Tongue (tissue), 3 donors: ENCODE measurements at places on chromosomes 11 and 22.
A peak's percentile ranks its signal among the peaks of the same experiment; 100 is the strongest.

DNA sequence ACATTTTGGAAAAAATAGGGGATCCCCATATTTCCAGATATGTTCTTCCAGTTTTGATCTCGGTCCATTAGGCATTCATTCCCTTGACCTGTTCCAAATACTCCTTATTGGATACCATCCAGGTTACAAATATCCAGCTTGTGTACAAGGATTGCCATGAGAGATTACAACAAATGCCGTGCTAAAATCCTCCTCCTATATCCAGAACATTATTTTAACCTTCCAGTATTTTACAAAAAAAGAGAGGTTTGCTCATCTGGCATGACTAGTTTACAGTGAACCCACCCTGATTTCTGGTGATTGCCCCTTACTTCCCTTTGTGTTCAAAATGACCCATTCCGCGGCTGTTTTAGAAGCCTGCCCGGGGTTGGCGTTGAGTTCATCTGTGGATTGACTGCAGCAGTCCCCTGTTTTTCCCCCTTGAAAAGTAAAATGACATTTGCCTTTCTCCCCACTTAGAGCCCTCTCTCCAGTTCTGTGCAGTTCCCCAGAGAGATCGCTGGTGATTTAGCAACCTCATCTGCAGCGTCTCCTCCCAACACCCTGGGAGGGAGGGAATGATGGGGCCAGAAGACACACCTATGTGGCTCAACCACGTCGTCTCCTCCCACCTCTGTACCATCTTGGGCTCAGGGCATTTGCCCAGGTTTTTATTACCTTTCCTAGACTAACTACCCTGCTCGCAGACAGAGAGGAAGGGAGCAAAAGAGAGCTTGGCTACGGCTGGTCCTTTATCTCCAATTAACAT, 73.6 kb downstream of the DSCAML1 start:
- no peak for DNase-seq

- DNase-seq = no peak
Measured at GRCh38 chr11:68263444-68264035, 8.2 kb downstream of the C11orf24 start.

GRCh38 chr22:33240888-33241475, 182.8 kb upstream of the SYN3 start:
- DNase-seq = no peak

DNA sequence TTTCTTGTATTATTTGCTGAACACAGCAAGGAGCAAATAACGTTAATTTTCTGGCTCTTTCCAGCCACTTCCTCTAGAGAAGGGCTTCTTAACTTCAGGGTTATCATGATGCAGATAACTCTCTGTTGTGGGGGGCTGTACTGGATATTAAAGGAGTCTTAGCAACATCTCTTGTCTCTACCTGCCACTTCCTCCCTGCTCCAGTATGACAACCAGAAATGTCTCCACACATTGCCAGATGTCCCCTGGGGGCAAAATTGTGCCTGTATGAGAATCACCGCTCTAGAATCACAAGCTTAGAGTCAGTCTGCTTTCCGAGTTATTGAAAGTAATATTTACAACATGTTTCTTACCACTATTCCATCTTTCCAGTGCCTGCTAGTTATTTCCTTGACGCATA, 6.8 kb downstream of the JRKL start:
- no peak for DNase-seq

DNA sequence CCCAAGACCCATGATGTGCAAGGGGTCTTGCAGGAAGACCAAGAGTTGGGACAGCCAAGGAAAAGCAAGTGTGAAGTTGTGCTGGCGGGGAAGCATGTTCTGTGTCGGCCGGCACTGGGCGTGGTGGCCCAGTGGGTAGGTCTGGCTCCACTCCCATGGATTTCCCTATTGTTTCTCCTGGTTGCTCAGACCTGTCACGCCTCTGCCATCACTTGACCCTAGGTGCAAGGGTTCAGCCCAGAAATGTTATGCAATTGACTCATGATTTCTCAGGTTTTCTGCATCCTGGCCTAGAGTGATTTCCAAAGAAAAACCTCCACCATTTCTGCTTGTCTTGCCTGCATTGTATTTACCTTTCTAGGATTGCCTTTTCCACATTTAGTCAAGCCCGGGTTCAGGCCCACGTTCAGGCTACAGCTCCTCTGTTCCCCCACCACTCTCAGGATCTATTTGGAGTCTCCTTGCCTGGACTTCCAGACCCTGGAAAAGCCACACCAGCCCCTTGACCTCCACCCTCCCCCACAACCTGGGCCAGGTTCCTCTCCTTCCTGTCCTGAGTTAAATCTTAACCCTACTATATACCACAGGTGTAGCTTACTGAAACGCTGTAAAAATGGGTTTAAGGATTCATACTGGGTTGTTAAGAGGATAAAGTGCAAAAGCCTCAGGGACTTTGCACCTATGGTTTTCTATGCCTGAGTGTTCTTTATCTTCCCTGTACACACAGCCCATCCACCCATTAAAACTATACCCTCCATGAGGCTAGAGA, 17.5 kb upstream of the FOLR1 start:
- no peak for DNase-seq

- peak; percentile 57 for DNase-seq
Measured at GRCh38 chr11:64356498-64357411, 2.2 kb upstream of the RPS6KA4 start.

DNA sequence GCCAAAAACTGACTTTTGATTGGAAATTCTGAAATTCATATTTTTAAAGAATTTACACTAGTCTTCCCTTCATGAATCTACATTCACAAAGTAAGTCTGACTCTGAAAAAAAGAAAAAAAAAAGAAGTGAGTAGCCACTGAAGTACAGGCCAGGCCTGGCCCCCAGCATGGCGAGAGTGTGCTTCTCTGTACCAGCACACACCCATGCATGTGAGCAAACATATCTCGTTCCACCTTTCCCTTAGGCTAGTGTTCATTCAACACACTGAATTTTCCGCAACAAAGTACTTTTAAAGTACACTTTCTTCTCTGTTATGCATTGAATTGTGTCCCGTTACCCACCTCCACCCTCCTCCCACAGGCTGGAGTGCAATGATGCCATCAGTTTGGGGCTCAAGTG, 4.5 kb downstream of the C11orf16 start:
- DNase-seq = no peak

DNA sequence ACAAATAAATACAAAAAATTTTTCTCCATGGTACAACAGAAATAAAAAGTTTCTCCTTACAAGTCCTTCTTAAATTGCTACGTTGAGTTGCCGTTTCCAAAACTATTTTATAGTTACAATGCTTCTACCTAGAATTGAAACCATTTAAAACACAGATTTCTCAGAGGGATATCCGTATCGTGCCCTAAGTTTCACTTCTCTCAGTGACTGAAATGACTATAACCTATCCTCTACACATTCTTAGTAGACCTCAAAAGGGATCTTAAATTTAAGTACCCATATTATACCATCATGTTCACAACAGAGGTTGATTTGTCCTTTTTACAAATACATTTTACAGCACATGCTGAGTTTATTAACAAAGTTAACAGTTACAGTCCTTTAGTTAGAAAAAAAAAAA, 44.1 kb downstream of the USP28 start:
- no peak for DNase-seq

DNA sequence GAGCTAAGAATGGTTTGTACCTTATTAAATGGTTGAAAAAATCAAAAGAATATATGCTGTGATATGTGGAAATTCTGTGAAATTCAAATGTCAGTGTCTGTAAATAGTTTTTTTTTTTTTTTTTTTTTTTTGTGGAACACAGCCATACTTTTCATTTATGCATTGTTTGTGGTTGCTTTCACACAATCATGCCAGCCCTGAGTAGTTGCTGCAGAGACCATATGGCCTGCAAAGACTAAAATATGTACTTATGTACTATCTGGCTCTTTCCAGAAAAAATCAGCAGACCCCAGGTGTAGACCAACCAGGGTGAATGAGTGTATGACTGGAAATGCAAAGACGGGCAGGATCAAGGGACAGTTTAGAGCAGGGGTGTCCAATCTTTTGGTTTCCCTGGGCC, 98.3 kb downstream of the PTPRJ start:
- no peak for DNase-seq

DNA sequence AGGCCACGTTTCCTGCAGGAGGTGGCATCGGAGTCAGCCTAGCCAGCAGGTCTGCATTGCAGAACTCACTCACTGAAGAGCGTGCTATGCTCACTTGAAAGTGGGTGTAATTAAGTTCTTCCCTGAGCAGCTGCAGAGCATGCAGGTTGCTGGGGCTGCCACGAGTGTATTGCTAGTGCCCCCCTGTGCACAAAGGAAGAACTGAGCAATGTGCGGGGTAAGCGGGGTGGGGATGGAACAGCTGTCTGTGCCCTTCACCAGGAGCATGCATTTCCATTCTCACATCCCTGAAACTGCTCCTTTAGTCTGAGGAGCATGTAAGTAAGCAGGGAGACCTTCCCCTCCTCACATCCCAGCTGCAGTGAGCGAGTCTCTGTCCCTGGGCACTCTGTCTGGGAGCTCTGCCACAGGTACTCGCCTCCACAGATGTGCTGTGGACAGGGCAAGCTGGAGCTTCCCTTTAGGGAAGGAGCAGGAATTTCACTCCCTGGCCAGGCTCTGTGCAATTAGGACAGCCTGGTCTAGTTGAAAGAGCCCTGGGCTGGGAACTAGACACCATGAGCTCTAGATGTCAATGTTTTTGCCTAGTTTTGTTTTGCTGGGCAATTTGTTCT, 1031.8 kb downstream of the NTM start:
- DNase-seq = peak; percentile 93

- DNase-seq = peak; percentile 80
Measured at GRCh38 chr22:46069521-46070214, 80.7 kb upstream of the PPARA start.

- peak; percentile 85 for DNase-seq
Measured at GRCh38 chr22:21009638-21010425, 5.1 kb upstream of the P2RX6 start.

DNA sequence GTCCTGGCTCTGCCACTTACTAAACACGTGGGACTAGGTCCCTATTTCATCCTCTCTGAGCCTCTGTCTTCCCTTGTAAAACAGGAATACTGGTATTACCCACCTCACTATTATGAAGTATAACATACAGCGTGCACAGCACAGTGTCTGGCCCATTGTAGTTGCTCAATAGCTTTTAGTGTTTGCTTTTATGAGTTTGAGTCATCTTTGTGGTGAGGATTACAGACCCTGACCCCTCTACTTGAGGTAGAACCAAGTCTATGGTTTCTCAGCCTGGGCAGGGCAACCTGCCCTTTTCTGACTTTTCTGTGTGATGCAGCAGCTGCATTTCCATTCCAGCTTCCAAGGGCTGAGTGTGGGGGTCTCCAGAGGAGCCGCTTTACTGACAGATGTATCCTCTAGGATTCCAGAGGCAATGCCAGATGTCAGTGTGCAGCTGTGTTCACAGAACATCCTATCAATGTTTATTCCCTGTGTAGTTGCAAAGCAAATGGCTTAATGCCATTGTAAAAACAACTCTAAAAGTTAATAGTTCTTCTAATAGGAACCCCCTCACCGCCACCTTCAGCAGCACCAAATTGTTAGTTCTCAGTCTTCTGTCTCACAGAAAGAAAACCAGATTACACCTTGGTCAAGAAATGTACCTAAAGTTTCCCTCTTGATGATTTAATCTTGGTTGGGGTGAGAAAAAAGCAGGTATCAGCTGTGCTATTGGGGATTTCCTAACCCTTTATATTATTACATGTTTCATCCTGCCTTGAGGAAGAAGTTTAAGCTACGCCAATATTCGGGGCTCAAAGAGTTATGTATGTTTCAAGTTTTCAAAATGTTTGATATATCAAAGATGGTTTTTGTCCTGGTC, 16.8 kb downstream of the PRR5L start:
- DNase-seq = peak; percentile 79
